A549 treated with CpdA at 1 μM for 4 hours (cell line): ENCODE measurements at places on chromosomes 1 and 21. TPM values are rescaled to one million over a fixed set of nuclear protein-coding genes. Genes with fewer than 3 reads are reported as not detected.

Gene TIPRL
- total RNA-seq, result 32.5 to 38.2 TPM (median 33.3 TPM) in 5 replicates

Gene ORC1
- 18.0 to 21.4 TPM (median 19.0 TPM) in 5 replicates for total RNA-seq

Gene HNRNPR
- total RNA-seq, result 154 to 221 TPM (median 170 TPM) in 5 replicates

Gene LRP8
- total RNA-seq, result 37.8 to 49.7 TPM (median 46.0 TPM) in 5 replicates

Gene C1orf198
- 14.8 to 19.6 TPM (median 17.2 TPM) in 5 replicates for total RNA-seq

Gene AADACL3
- total RNA-seq, result not detected in 5 replicates

Gene SLC30A2
- total RNA-seq, result 0.03 to 0.17 TPM (median 0.04 TPM) in 4 of 5 replicates, not detected in the other

Gene TMEM125
- total RNA-seq, result not detected in 5 replicates

Gene ADORA1
- 0.80 to 1.3 TPM (median 1.2 TPM) in 5 replicates for total RNA-seq

Gene CRYBG2
- 1.6 to 2.3 TPM (median 1.7 TPM) in 5 replicates for total RNA-seq

Gene LRRC71
- total RNA-seq, result 0.15 to 0.24 TPM (median 0.17 TPM) in 4 of 5 replicates, not detected in the other

Gene PPM1J
- 0.79 to 1.5 TPM (median 0.96 TPM) in 5 replicates for total RNA-seq

Gene MYOG
- not detected in 5 replicates for total RNA-seq

Gene SGIP1
- not detected in 5 replicates for total RNA-seq

Gene RGS8
- total RNA-seq, result not detected in 5 replicates

Gene TMIGD3
- total RNA-seq, result not detected in 5 replicates

Gene ANKRD35
- total RNA-seq, result 0.04 TPM in 1 of 5 replicates, not detected in the others

Gene KRTAP19-1
- not detected in 5 replicates for total RNA-seq

Gene KCNE1
- not detected in 5 replicates for total RNA-seq

Gene SETSIP
- total RNA-seq, result 0.06 TPM in 1 of 5 replicates, not detected in the others

Gene STYXL2
- total RNA-seq, result not detected in 5 replicates

Gene ARHGEF10L
- total RNA-seq, result 4.9 to 7.8 TPM (median 6.7 TPM) in 5 replicates

Gene LCA5L
- 0.97 to 2.6 TPM (median 1.3 TPM) in 5 replicates for total RNA-seq

Gene LHX8
- total RNA-seq, result 1.2 to 1.7 TPM (median 1.5 TPM) in 5 replicates

Gene UTP11
- 41.0 to 78.4 TPM (median 46.6 TPM) in 5 replicates for total RNA-seq

Gene CRYAA
- total RNA-seq, result not detected in 5 replicates

Gene IGSF21
- total RNA-seq, result 0.20 TPM in 1 of 5 replicates, not detected in the others

Gene LRRC38
- total RNA-seq, result not detected in 5 replicates

Gene RIPPLY3
- 0.56 to 0.73 TPM (median 0.66 TPM) in 5 replicates for total RNA-seq

Gene TDRD5
- 0.01 to 0.09 TPM (median 0.05 TPM) in 3 of 5 replicates, not detected in the others for total RNA-seq

Gene SYT11
- 0.96 to 1.4 TPM (median 1.3 TPM) in 5 replicates for total RNA-seq

Gene MIXL1
- 0.06 to 0.24 TPM in 2 of 5 replicates, not detected in the others for total RNA-seq

Gene ALX3
- total RNA-seq, result not detected in 5 replicates

Gene PRR9
- total RNA-seq, result not detected in 5 replicates

Gene SLC37A1
- 2.5 to 5.7 TPM (median 4.8 TPM) in 5 replicates for total RNA-seq

Gene RBM11
- total RNA-seq, result not detected in 5 replicates
